ENCODE measurements at places on chromosomes 11 and 22.
A peak's percentile ranks its signal among the peaks of the same experiment; 100 is the strongest.

GRCh38 chr11:31387379-31387778, 17.7 kb downstream of the DNAJC24 start:
- DNase-seq = no peak

- no peak for DNase-seq
These were observed 12.1 kb downstream of the LRFN4 start for GRCh38 chr11:66868726-66869566.

GRCh38 chr11:43989162-43989981, 46.9 kb downstream of the C11orf96 start:
- no peak for DNase-seq

GRCh38 chr22:31230155-31230870, 18.2 kb downstream of the LIMK2 start:
- DNase-seq = peak; percentile 50

DNA sequence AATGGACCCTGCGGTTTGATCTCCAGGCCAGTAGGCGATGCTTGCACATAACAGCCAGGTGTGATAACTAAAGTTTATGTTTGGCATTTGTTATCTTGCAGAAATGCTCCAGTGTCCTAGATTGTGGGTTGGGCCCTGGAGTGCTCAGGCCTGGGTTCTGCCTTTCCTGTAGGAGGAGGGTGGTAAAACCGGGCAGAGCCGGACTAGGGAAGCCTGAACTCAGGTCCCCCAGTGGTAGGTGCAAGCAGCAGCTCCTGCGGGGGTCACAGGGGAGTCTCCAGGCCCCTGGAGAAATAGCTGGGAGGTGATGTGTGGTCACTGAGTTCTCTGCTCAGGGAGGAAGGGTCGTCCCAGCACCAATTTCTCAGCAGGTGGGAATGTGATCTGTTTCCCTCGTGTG, 538.3 kb upstream of the ANO3 start:
- DNase-seq = no peak

GRCh38 chr11:115958089-115959000, 454.1 kb upstream of the CADM1 start:
- no peak for DNase-seq

GRCh38 chr11:134660416-134660815, 248.4 kb upstream of the B3GAT1 start:
- no peak for DNase-seq

DNA sequence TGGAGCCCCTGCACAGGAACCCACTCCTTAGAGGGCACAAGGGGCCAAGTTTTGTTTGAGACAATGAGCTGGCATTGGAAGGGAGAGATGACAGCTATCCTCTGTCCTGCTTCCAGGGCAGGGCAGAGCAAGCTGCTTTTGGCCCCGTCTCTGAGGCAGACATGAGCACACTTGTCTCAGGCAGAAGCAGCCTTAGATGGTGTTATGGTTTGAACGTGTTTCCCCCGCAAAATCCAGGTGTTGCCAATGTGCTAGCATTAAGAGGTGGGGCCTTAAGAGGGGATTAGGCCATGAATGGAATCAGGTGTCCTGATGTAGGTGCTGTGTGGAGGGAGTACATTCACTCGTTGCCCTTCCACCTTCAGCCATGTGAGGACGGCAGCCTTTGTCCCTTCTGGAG, 2.5 kb downstream of the TP53AIP1 start:
- DNase-seq = no peak

DNA sequence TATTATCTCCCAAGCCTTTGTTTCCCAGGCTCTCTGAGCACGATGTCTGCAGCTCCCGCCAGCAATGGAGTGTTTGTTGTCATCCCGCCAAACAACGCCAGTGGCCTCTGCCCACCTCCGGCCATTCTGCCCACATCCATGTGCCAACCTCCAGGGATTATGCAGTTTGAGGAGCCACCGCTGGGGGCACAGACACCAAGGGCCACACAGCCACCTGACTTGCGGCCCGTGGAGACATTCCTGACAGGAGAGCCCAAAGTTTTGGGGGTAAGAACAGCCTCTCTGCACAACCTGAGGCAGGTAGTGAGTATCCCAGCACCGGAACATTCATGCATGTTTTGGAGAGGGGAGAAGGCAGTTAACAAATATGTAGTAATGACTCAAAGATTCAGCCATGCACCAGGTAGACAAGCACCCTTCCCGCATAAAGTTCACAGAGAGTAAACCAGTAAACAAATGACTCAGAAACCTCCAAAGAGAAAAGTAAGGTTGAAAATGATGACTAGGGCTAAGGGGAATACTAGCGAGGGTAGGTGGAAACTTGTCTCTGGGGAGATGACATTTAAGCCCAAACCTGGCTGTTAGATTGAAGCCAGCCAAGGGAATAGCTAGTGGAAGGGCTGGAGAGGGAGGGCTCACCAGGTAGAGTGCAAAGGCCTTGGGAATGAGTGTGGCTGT, 7.2 kb downstream of the MS4A15 start:
- no peak for DNase-seq

DNA sequence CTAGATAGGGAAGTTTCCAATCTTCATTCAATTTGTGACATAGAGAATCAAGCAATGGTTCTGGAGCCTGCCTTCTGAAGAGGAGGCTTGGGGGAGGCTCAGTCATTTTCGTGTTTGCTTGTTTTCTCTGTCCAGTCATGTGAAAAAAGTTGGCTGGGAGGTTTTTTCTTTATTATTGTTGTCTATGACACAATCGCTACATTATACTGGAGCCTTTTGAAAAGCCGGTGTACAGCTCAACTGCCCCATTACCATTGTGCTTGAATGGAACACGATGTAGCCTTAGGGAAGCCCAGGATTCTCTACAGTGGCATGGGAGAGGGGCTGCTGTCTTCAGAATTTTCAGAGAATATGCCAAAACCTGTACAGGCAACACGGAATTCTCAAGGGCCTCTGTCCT, 57.9 kb upstream of the NCAM1 start:
- no peak for DNase-seq

DNA sequence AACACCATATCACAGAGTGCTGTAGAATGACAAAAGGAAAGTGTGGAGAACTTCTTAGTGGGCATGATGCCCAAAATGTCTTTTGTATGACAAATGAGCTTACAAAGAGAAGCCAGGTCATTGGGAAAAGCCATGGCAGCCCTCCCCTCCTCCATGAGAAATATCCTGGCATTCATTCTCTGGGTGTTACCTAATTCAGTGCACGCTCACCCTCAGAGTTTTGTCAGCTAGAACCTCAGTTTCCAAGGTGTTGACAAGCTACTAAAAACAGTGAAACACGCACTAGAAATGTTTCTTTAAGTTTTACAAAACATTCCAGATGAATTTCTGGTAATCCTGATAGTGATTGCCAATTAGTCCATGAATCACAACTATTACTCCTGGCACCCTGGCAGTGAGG, 105.4 kb upstream of the FSHB start:
- DNase-seq = no peak

GRCh38 chr11:18853086-18853720, 61.6 kb upstream of the PTPN5 start:
- DNase-seq = peak; percentile 15

GRCh38 chr22:37148742-37149665, 712 bp downstream of the IL2RB start:
- no peak for DNase-seq

DNA sequence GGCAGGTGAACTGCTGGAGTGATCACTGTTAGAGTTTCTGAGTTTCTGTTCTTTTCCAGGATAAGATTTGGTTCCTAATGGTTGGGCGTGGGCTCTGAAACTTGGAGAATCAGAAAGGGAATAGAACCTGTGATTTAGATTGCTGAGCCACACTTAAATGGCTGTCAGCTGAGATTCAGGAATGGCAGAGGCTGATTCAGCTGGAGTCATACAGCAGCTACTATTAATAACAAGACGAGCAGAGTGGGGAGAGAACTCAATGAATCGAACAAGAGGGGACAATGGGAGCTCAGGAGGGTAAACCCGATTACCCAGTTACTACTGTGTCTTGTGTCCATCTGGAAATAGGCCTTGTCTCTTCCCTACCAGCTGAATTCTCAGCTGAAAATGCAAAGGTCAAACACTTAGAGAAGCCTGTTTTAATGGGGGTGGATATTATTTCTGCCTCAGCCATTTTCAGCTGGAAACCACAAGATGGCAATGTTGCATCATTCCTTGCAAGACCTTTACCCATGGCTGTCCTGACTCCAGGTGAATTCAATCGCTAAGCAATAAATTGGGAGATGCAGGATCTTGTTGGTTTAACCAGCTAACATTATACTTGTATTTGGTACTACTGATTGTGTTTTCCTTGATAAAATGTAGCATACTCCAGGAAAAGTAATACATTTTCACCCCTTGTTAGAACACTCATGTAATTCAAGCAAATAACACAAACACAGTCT, 104.5 kb upstream of the RAG2 start:
- peak; percentile 73 for DNase-seq

DNA sequence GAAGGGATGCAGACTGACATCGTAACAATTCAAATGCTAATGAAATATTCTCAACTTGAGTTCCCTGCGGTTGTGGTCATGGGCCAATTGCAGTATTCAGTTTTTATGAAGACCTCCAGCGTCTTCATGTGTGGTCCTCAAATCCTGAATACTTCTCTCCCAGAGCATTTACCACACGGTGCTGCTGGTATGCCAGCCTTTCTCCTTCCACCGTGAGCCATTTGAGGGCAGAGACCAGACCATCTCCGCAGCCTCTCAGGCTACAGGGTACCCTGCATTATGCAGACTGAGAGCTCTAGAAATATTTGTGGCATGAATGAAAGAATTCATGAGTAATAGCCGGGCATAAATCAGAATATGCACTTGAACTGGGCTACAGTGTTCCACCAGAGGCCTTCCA, 289.7 kb downstream of the ST3GAL4 start:
- peak; percentile 51 for DNase-seq

DNA sequence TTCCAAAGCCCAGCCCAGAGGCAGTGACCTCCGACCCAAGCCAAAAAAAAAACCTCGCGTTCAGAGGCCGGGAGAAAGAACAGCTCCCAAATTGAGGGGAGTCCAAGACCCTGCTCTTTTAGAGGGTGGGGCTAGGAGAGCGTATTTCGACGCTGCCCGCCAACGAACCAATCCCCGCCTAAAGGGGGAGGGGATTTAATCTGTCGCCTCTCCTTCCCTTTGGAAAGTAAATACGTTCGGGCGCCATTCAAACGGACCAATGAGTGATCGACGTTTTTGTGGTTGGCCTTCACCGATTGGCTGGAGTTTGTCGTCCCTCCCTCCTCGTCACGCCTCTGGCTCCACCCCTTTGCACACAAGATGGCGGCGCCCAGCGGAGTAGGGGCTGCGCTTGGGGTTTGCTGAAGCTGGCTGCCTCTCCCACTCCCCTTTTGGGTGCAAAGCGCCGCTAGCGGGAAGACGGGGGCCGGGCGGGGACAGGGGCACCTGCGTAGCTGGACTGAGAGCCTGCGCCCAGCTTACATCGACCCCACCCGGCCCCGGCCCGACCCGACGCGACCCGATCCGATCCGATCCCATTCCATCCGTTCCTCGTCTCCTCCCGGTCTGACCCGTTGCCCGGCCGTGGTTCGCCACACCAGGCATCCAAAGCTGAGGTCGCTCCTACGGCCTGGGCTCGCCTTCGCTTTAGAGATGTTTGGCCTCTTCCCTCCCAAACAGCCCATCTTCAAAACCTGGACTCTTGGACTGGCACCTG, at the start of gene RNF26:
Gene RNF26 (plus strand): TSS at position 354 of the 757 bp plus-strand sequence. CDS start 596 bp downstream, outside the sequence.
- DNase-seq = peak; percentile 99

- DNase-seq = no peak
These were observed 4.6 kb downstream of the PLA2G6 start for GRCh38 chr22:38177044-38177443.

GRCh38 chr11:34732831-34733230, 111.9 kb downstream of the EHF start:
- DNase-seq = no peak

DNA sequence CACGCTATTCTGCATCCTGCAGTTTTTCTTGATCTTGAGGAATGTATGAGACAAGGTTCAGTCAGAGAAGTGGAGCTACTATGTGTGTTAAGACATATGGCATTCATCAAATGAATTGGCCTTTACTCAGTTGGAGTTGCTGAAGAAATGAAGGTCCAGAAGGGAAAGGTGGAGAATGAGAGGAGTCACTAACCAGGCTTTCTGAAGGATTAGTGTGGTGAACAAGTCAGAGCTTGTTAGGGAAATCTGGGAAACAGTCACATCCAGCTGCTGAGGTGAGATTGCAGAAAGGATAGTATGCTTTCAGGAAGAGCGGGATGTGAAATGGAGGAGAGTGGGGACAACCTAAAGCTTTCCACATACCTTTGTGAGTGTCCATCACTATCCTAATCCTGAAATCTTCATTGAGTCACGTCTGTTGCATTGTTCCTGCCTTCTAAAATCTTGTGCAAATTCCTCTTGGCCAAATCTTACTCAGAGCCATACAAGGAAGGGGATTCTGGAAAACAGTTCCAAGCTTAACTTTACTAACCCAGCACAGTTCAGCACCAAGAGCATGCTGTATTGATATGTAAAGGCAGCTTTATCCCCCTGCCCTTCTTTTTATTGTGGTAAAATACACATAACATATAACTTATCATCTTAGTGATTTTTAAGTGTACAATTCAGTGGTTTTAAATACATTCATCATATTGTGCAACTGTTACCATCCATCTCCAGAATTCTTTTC, 11.4 kb upstream of the PITPNB start:
- DNase-seq = peak; percentile 62
